ENCODE measurements at places on chromosomes 11 and 22.
A peak's percentile ranks its signal among the peaks of the same experiment; 100 is the strongest.

GRCh38 chr22:45684752-45685574 is 13.3 kb downstream of the ATXN10 start:
- no peak for DNase-seq

DNA sequence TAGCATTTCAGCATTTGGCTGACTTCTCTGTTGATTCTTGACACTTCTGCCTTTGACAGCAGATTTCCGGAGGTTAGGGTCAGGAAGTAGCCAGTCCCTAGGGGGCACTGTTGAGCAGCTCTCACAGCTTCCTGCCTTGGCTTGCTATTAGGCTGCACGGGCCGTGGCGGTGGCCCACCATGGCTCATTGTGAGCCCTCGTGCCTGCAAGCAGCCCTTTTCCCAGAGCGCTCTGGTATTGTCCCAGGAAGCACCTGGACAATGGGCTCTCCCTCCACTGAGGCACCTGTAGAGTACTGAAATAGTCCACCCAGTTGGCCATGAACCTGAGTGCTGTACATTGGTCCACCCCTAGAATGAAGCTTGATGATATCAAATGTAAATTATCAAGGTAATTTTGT is 100.2 kb upstream of the GAL start:
- peak; percentile 48 for DNase-seq

DNA sequence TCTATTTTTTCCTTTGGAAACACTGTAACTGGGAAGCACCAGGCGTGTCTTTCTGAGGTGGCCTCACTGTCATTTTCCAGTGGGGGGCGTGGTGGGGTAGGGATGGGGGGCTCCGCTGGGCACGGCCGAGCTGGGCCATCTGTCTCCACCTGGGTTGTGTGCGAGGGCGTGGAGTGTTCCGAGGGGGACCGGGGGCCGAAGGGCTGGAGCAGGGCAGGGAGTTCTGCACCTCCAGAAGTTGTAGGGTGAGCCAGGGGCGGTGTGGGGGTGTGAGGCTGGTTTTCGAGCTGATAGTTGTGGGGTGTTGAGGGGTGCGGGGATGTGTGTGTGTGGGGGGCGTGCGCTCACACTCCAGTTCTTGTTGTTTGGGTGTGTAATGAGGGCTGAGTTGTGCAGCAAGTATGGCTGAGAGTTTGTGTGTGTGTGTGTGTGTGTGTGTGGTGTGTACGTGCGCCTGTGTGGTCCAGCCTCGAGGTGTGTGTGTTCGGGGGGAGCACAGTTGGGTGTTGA is 10.8 kb downstream of the YPEL4 start:
- DNase-seq = peak; percentile 51

- no peak for DNase-seq
Measured at GRCh38 chr22:35305525-35306070, 5.9 kb downstream of the TOM1 start.

- no peak for DNase-seq
Measured at GRCh38 chr11:64568584-64569140, 22.4 kb upstream of the SLC22A12 start.

GRCh38 chr22:20548806-20549205 is 41.4 kb downstream of the MED15 start:
- DNase-seq = no peak

GRCh38 chr11:12200279-12200990 is 90.0 kb downstream of the MICAL2 start:
- DNase-seq = no peak

GRCh38 chr11:13347901-13348300 is 70.3 kb downstream of the BMAL1 start:
- no peak for DNase-seq

- no peak for DNase-seq
Measured at GRCh38 chr22:45731798-45732495, 60.3 kb downstream of the ATXN10 start.

GRCh38 chr22:46178755-46179505 is 28.6 kb downstream of the PPARA start:
- no peak for DNase-seq

GRCh38 chr22:22785316-22786065 is 102.1 kb upstream of the IGLL5 start:
- DNase-seq = no peak

DNA sequence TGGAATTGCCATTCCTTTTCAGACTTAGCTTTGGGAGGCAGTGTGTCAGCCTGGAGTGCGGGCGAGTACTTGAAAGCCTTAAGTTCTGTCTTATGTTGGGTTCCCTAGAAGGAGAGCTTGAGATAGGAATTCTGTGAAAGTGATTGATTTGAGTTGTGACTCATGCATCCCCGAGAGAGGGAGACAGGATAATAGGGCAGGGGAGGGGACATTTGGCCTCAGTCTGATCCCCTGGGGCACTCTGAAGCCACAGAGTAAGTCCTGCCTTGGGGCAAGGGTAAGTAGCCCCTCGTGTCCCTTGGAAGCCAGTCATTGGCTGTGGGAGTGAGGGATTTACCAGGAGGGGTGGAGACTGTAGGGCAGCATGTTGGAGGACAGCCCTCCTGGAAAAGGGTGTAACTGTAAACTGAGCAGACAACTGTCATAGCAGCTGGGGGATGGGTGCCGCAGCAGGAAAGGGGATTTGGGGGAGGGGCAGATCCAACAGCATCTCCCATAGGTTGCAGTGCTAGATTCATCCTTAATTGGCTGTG is 44.0 kb downstream of the KIAA1671 start:
- no peak for DNase-seq

- DNase-seq = no peak
Measured at GRCh38 chr11:107722662-107723061, 10.8 kb upstream of the SLN start.

GRCh38 chr22:17981497-17981896 is 42.9 kb downstream of the MICAL3 start:
- no peak for DNase-seq

GRCh38 chr11:66789097-66789890 is 53.9 kb upstream of the RCE1 start:
- no peak for DNase-seq

GRCh38 chr11:93444617-93445073 is 98.5 kb downstream of the SMCO4 start:
- DNase-seq = no peak

GRCh38 chr11:42812361-42812760 is 499.4 kb upstream of the API5 start:
- no peak for DNase-seq

DNA sequence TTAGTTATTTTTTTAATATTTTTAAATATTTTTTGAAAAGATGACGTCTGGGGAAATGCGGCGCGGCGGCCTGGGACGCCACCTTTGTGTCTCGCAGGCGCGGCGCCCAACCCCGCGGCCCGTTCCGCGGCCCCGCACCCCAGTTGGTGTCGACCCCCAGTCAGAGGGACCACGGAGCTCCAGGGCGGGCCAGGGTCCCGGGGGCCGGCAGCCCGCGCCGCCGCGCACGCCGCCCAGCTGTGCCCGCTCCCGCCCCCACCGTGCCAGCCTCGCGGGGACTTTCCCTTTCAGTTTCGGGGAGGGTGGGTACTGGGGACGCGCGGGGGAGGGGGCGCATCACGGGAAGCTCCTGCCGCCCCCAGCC is 1.6 kb downstream of the CCND1 start:
- DNase-seq = peak; percentile 73

GRCh38 chr11:21635394-21636145 is 557.3 kb upstream of the ANO5 start:
- no peak for DNase-seq

DNA sequence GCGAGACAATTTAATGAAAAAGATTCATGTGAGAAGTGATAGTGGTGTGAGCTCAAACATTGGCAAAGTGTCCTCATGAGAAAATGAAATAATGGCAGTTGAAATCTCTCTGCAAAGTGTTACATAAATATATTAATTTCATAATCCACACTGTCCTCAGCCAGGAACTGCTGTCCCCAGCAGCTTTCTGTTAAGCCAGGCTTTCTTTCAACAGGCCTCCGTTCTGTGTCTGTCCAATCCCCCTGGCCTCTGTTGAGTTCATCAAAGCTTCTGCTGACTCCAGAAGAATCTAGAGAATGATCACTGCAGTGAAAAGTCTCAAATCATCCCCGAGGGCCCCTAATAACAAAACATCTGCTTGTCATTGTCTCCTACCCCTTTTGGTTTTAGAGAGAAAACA is 10.0 kb upstream of the ASCC2 start:
- no peak for DNase-seq

DNA sequence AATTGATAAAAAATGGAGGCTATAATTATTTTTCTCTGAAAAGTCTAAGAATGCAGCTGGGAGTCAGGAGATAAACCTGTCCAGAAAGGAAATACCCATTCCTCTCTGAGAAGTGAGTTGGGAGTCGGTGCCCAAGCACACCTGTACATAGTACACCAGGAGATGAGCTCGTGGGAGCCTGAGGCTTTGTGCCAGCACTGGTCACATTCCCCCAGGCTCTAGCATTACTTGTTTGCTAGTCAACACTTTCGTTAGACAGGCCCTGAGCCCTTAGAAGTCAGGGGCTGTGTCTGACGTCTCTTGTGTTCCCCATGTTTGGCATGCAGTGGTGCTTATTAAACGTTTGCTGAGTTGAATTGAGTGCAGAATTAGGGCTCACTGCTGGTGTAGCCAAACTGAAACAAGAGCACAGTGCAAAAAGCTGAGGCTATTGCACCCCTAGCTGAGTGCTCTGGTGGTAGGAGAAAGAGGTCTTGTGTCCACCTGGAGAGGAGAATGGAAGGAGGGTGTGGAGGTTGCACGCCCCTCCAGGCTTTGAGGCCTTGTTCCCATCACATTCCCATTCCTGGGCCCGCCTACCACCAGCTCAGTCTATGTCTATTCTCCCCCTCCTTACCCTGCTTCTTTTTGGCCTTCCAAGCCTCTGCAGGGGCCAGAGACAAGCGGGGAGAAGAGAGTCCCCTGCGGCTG is 6.8 kb downstream of the ROBO4 start:
- no peak for DNase-seq

- DNase-seq = no peak
Measured at GRCh38 chr11:18792827-18793226, 1.2 kb upstream of the PTPN5 start.

DNA sequence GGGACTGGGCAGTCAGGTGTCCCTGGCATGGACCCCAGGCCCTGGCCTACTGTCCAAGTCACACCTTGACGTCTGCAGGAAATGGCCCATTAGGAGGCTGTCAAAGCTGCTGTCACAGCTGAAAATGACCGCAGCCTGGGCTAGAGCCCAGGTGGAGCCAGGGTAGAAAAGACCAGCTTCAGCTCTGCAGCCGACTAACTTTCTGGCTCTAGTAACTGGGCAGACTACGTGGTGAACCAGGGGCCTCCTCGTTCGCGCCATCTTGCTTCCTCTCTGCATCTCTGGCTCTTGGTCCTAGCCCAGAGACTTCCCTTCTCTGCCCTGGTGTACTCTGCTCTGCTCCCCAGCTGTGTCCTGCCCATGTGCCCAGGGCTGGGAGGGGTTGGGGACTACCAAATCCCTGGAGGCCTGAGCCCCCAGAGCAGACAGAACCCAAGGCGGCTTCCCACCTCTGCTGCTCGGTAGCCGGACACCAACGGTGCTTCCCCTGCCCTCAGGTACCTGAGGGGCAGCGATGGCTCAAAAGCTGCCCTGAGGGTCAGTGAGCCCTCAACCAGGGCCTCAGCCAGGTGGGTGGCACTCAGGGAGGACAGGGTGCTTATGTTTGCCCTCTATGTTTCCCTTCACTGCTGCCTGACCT is 19.7 kb downstream of the SART1 start:
- DNase-seq = no peak

- no peak for DNase-seq
Measured at GRCh38 chr11:2671748-2672147, 28.0 kb downstream of the KCNQ1OT1 start.
